NCI-H345 (cell line): ENCODE measurements at places on chromosomes 7 and 10.
A peak's percentile ranks its signal among the peaks of the same experiment; 100 is the strongest.

- DNase-seq = no peak
Observed at GRCh38 chr7:149377386-149377785, 83.5 kb downstream of the ZNF777 start.

GRCh38 chr10:77179015-77179695, 458.5 kb downstream of the KCNMA1 start:
- no peak for DNase-seq

DNA sequence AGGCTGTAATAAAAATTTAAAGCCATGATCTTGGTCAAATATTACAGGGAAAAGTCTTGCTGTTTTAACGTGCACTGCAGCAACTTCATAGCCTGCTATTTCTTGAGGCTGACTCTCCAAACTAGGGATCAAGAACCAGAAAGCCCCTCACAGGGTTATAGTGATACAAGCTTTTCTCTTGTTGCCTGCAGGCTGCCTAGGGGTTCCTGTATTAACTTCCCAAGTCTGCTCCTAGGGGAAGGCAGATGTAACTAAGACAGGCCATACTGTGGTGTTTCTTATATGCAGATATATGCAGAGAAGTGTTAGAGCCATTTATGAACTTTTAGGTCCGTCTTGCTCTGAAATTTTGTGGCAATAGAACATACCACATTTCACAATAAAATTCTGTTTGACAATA, 175.7 kb downstream of the FOXP2 start:
- DNase-seq = no peak

- peak; percentile 48 for DNase-seq
Observed at GRCh38 chr7:91784469-91784868, 96.0 kb downstream of the MTERF1 start.

DNA sequence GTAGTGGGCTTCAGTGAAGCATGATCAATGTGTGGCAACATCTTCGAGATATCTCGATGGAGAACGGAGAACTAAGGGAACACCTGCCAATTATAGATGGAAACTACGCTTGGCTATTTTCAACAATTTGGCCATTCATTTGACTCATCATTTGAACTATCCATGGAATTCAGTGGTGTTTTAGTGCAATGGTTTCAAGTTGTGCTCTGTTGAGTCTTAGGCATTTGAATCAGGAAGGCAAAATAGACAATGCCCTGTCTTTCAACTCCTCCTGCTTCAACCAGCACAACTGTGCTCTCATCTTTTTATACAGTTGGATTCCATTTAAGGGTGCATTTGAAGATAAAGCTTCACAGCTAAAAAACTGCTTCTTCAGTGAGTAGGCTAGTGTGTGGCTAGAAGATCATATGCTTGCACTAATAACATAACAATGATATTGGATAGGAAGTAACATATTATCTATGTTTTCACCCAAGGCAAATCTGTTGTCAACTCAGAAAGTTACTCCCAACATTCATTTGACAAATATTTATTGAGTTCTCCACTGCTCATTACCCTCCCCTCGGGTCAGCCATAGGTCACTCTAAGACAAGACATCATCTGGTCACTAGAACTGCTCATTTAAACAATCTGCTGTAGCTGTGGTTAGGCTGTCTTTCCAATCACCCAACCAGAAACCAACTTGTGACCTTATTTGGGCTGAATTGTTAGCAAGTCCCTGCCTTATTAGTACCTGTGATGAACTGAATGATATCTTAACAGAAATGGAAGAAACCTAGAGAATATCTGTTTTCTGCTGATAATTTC, 314.1 kb upstream of the SP4 start:
- DNase-seq = no peak

GRCh38 chr7:138679793-138680192, 21.4 kb downstream of the SVOPL start:
- no peak for DNase-seq

DNA sequence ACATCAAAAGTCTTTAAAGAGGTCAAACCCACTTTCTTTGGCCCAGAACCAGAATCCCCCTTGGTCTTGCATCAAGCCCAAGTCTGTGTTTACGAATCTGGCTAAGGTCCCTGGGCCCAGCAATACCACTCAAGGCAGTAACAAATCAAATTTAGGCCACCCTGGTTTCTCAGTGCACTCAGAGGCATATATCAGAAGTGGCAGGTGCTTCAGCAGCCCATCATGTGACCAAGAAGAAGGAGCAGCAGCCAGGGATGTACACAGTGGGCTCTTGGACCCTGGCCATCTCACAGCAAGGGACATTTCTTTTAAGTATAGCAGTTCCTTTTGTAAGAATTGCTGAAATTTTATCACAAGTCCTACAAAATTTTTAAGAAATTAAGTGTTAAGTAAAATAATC, 7.3 kb upstream of the SLC25A13 start:
- DNase-seq = peak; percentile 52

GRCh38 chr10:34716958-34717357, 98.1 kb downstream of the PARD3 start:
- DNase-seq = no peak

- DNase-seq = peak; percentile 12
Observed at GRCh38 chr10:125147971-125148439, 12.4 kb downstream of the CTBP2 start.

- no peak for DNase-seq
Observed at GRCh38 chr7:26863518-26864308, 677 bp downstream of the SKAP2 start.
